Stimulated activated CD8-positive, alpha-beta memory T cell treated with anti-CD3 and anti-CD28 coated beads, Interleukin-12 subunit alpha, Interleukin-12 subunit beta, amount 100 ng/mL, for 1 hour (primary cell): ENCODE measurements at places on chromosomes 16 and 17.
A peak's percentile ranks its signal among the peaks of the same experiment; 100 is the strongest.

DNA sequence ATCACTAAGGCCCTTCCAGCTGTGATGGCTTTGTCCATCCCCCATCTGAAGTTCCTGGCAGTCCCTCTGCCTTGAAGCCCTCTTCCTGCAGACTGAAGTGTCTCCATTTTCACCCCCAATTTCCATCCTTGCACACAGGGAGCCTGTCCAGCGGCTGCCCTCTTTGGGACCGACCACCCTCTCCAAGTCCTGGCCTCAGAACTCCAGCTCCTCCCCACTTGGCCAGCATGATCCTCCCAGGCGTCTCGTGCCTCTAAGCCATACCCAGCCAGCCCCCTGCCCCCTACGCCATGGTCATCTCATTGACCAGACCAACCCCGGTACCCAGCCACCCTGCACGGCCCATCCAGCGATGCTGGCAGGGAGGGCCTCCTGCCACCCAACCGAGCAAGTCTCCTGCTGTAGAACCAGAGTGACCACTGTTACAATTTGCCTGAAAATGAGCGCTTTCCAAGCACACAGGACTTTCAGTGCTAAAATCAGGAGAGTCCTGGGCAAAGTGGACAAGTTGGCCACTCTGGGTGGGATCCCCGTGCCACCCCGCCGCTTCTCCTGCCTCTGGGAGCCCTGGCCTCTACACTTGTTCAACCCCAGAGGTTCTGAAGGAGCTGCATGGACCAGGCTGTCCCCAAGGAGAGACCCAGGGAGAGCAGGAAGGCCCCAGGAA, 362.0 kb downstream of the SEC14L1 start:
- DNase-seq: no peak

DNA sequence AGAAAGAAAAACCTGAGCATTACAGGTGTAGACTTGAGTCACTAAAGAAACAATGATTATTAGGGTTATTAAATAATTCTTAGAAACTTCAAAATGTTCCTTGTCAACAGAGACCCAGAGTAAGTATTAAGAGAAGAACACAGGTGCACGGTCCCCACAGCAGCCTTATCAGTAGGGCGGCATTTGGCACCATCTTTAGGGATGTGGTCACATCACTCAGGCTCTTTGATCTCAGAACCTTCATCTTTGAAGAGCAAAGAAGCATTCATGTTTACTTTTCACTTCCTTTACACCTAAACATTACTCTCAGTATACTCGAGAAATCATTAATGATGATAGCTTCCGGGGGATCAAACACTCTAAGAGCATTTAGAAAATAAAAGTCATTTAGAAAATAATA, 928.7 kb downstream of the KCNJ2 start:
- DNase-seq: no peak

GRCh38 chr16:27586711-27587110, 36.8 kb downstream of the KATNIP start:
- no peak for DNase-seq

DNA sequence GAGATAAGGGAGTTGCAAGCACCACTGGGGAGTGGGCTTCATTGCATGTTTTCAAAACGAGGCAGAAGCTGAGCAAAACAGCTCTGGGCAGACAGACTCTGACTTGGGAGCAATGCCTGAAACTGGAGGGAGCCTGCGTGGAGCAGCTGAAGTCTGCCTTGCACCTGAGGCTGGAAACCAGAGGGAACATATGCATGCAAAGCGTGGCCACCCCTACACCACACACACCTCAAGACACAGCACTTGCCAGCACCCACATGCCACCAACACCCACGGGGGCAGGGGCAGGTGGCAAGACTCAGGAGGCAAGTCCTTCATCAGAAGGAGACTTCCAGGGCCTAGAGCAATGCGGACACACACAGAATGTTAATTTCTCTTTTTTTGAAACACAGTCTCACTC, 45.8 kb downstream of the COTL1 start:
- no peak for DNase-seq

DNA sequence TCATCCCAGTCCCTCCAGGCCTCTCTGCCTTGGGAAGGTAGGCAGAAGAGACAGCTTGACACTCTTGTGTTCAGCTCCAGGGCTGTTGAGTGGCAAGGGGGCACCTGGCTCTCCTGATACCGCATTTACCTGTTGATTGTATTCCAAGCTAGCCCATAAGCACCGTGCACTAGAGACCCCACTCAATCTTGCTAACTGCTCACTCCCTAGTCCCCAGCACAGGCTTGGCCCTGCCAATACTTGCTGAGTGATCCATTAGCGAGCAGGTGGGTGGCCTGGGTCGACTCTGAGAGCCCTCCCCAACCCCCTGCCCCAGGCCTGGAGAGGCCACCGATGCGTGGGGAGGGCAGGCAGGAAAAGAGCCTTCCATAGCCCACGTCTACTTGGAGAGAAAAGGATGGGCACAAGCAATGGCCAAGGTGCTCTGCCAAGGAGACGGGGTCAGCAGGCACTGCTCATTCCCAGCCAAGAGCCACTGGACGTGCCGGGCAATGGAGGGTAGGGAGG, 29.5 kb downstream of the FA2H start:
- no peak for DNase-seq

DNA sequence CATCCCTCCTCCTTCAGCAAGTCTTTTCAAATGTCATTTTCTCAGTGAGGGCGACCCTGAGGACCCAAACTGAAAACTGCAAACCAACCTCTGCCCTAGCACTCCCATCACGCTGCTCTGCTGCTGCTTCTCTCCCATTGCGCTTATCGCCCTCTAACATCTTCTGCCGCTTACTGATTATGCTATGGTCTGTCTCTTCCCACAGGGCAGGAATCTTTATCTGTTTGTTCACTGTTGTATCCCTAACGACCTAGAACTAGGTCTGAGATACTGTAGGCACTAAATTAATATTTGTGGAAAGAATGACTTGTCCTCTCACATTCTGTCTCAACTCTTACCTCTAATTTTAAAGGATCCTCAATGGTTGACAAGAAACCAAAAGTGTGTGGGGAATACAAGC, 12.5 kb downstream of the ZSCAN32 start:
- DNase-seq: no peak

DNA sequence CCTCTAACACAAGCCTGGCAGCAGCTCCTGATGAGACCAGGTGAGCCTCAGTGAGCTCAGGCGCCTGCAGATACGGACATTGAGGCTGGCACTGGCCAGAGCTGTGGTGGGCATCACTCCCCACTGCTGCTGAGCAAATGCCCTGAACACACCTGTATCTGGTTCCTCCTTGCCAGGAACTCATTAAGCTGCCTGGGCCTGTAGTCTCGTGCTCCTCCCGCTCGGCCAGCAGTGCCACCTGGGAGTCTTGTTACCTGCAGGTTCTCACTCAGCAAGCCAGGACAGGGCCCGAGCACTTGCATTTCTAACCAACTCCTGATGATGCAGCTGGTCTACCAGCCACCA, 13.3 kb downstream of the EIF4A3 start:
- DNase-seq: no peak

DNA sequence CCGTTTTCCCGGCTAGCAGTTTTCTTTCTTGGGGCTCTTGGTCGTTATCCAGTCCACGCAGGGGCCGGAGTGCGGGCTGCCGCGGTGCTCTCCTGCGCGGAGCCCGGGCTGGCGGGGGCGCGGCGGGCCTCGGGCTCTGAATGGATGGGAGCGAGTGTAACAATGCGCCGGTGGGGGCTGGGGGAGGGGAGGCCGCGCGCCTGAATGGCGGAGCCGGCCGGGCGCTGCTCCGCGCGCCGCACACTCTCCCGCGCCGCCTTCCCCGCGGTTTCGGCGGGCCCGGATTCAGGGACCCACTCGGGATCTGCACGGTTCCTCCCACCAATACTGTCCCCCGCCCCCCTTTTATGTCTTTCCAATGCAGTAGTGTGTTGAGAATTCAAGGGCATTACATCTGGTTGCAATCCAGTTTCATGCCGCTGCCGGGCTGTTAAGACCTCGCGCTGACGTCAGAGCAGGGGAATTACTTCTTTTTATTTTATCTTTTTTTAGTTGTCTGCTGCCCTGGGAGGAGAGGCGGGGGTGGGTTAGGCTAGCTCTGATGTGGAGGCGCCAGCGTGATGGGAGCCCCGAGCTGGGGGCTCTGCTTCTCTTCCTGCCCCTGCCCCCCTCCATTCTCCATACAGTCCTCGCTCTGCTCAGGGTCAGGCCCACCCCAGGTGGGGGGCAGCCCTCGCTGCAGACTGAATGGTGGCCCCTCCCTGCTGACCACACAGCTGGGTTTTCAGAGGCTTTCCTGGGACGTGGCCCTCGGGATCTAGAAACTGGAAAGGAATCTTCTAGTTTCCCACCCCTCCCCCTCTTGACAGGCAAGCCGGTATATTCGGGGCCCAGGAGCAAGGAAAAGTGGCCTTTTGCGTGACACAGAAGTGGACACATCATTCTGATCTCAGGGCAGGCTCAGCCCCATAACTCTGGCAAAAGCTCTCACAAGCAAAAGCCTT, 1.8 kb downstream of the RAI1 start:
- no peak for DNase-seq

- no peak for DNase-seq
Measured at GRCh38 chr17:74526681-74527080, 4.6 kb downstream of the CD300LB start.

- DNase-seq: no peak
Measured at GRCh38 chr16:68217506-68217905, 18.4 kb downstream of the ESRP2 start.

GRCh38 chr16:78552106-78552675, 452.7 kb downstream of the WWOX start:
- DNase-seq: no peak

DNA sequence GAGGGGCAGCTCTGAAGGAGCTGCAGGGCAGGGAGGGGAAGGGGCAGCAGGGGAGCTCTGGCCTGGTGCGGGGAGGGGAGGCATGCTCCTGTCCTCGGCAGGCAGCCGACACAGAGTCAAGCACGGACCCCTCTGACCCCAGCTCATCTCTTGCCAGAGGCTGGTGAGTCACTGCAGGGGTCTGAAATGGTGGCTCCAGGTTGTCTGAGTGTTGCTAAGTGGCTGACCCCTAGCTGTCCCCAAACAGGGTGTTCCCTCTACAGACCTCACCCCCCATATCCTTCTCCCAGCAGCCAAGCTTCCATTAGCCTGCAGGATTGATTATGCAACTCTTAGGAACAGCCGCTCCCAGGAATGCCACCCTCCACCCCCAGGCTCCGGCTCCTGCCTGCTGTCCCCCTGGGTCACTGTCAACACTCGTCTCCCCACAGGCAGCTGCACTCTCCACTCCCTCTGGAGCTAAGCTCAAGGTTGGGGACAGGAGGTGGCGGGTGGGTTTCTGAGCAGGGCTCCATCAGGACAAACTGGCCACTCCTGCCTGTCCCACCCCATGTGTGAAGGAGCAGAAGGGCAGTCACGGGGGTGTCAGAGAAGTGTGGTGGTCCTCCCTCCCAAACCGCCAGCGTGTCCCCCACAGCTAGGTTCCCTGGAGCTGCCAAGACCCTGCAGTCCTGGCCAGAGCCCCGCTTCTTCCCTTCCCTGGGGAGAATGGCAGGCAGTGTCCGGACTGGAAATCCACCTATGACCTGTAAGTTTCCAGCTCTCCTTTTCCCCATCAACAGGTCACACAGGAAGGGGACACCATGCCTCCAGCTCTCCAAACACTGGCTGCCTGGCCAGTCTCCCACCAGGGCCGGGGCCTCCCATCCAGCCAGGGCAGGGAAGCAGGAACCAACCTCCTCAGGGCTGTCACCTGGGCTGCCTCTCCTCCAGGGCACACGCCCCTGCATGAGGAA, 1.0 kb downstream of the MYLK3 start:
- no peak for DNase-seq

DNA sequence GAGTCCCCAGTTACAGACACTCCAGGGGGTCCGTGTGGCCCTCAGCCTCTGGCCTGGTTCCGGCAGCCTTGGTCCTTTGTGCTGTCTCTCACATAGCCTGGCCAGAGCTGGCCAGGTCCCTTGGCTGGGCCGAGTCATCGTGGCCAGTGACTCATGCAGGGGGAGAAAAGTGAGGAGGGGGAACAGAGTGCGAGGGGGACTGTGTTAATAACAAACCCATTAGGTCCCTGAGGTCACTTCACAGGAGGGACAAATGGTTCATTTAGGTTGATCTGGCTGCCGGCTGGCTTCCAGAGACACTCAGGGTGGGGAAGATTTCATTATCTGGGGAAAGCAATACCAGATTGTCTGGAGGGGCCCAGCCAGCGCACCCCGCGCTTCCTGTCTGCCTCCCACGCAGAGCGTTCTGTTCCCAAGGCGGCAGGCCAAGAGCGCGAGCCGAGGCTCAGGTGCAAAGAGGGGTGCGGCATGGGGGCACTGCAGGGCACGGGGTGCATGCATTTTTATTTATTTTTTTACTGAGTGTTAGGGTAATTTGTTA, 223.1 kb downstream of the SEC14L1 start:
- DNase-seq: no peak

DNA sequence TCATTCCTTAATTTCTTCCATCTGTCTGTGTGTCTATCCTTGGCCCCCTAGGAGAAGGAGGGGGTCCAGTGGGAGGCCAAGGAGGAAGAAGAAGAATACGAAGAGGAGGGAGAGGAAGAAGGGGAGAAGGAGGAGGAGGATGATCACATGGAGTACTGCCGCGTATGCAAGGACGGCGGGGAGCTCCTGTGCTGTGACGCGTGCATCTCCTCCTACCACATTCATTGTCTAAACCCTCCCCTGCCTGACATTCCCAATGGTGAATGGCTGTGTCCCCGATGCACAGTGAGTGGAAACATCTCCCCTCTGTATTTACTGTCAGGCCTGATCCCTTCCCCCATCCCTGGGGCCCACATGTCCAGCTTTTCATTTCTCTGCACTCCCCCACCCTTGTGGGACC, 6.3 kb downstream of the CHD3 start:
- DNase-seq: no peak

GRCh38 chr16:80803339-80804055, 901 bp downstream of the CDYL2 start:
- DNase-seq: no peak

GRCh38 chr17:57679356-57679755, 65.7 kb downstream of the CCDC182 start:
- no peak for DNase-seq

- peak; percentile 40 for DNase-seq
Measured at GRCh38 chr17:83083368-83084201, 4.2 kb downstream of the METRNL start.

DNA sequence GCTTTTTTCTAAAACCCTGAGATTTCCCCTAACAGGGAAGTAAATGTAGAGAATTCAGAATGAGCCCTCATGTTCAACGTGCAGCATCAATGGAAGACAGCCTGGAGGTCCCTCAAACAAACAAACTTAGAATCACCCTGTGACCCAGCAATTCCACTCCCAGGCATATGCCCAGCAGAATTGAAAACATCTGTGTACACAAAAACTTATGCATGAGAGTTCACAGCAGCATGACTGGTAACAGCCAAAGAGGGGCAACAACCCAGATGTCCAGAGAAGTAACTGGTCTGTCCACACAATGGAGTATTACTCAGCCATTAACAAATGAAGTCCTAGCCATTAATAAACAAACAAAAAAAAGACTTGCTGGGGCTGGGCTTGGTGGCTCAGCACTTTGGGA, 252.7 kb downstream of the PARN start:
- no peak for DNase-seq
